ENCODE measurements at places on chromosomes 6 and 20.
A peak's percentile ranks its signal among the peaks of the same experiment; 100 is the strongest.

DNA sequence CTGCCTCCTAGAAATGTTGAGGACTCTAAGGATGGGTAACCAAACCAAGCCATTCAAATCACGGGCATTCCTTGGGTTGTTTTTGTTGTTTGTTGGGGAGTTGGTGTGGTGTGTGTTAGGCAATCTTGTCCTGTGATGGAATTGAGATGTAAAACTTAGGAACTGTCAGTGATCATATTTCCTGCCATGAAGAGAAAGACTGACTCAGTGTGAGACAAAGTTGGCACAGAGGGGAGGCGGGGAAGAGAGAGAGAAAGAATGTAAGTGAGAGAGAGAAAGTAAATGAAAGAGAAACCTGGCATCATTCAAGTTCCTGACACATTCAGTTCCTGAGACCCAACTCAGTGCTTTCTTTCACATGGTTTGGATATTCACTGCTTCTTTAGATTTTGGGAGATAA, 21.6 kb upstream of the FBXO30 start:
- DNase-seq, result peak; percentile 69

GRCh38 chr6:131946404-131946991, 4.7 kb downstream of the CCN2 start:
- DNase-seq, result peak; percentile 80

- DNase-seq, result no peak
Measured at GRCh38 chr6:139632840-139633239, 258.4 kb upstream of the CITED2 start.

DNA sequence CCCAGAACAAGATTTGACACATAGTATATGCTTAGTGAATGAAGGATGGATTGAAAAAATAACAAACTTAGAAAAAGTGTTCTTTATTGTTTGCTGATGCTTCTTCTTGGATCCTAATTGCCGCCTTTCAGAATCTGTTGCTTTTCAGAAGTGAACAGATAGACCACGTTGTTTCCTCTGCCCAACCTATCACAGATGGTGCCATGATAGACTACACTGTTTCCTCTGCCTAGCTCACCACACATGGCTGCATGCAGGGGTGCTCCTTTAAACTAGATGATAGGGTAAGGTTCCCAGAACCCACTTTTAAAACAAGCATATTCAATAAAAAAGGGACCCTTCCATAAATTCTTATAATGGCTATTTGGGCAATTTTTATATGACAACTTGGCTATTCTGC, 4.6 kb upstream of the RGS17 start:
- no peak for DNase-seq

DNA sequence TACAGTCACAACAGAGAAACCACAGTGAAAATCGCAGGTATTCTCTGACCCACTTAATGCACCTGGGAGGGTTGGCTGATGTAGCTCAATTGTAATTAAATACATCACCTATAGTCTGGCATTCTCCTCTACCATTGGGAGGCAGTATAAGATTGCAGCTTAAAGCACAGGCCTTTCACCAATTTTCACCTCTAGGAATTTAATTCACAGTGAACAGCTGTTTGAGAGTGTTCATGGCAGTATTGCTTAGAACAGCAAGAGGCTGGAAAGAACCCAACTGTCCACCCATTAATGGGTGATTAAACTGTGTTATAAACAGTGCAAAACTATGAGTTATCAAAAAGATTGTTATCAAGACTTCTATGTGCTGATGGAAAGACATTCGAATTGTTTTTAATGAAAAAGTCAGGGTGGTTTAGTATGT, 2.0 kb downstream of the EDEM2 start:
- DNase-seq, result peak; percentile 61

- no peak for DNase-seq
Measured at GRCh38 chr20:63208346-63208909, 7.5 kb downstream of the YTHDF1 start.

DNA sequence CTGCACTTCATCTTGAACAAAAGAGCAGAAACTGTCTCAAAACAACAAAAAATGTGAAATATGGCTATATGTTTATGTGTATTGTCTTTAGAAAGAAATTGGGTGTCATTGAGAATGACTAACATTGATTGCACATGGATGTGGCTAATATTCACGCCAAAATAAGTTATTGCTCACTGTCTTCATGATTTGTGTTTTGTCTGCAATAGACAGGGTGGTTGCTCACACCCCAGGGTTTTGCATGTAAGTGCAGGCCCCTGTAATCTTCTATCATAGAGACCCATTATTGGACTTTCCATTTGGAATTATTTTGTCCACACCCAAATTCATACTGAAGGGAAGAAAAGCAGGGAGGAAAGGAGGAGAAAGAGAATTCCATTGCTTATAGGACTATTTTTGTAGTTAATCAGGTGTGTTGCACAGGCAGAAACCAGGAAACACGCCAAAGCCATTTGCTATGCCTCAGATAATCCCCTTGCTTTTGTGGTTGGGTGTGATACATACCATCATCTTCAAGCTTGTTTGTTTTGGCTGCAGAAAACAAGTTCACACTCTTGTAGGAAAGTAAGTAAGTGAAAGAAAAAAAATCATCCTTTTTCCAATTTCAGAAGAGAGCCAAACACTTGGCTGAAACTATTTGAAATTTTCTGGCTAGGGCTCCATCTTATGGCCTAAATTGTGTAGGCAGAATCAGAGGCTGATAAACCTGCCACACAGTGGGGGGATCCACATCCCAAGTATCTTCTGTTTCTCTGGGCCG, 214.1 kb downstream of the COL12A1 start:
- DNase-seq, result peak; percentile 78

DNA sequence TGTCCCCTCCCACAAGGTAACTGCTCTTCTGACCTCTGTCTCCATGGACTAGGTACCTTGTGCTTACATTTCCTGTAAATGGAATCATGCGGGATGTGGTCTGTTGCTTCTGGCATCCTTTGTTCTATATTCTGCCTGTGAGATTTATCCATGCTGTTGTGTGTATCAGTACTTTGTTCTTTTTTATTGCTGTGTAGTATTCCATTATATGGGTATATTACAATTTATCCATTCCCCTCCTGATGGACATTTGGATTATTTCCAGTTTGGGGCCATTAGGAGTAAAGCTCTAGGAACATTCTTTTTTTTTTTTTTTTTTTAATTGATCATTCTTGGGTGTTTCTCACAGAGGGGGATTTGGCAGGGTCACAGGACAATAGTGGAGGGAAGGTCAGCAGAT, 3.4 kb downstream of the C2 start:
- no peak for DNase-seq

GRCh38 chr6:1313767-1314503, 2.0 kb downstream of the FOXQ1 start:
- no peak for DNase-seq

DNA sequence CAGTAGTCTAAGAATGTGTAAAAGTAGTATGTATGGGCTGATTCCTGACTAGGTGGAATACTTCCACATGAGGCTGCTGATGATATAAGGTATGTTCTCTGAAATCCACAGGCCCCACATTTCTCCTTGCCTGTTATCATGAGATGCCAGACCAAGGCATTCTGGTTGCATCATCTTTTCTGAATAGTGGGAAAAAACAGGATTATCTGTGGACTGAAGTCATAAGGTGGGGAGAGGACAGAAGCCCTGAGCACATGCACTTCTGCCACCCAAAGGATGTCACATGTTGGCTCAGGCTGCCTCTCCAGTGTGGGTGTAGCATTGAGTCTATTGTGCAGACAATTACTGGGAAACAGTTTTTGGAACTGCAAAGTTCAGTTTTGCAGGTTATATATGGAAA, 184.5 kb upstream of the RAB32 start:
- DNase-seq, result peak; percentile 25

- peak; percentile 43 for DNase-seq
Measured at GRCh38 chr6:53956068-53956711, 155.1 kb upstream of the MLIP start.

GRCh38 chr6:84218091-84218490, 9.4 kb downstream of the CEP162 start:
- no peak for DNase-seq

- DNase-seq, result no peak
Measured at GRCh38 chr6:46730921-46731461, 4.2 kb downstream of the PLA2G7 start.

- DNase-seq, result no peak
Measured at GRCh38 chr20:32289661-32290431, 12.4 kb downstream of the KIF3B start.

- DNase-seq, result peak; percentile 60
Measured at GRCh38 chr6:80642452-80642851, 536.0 kb downstream of the BCKDHB start.

DNA sequence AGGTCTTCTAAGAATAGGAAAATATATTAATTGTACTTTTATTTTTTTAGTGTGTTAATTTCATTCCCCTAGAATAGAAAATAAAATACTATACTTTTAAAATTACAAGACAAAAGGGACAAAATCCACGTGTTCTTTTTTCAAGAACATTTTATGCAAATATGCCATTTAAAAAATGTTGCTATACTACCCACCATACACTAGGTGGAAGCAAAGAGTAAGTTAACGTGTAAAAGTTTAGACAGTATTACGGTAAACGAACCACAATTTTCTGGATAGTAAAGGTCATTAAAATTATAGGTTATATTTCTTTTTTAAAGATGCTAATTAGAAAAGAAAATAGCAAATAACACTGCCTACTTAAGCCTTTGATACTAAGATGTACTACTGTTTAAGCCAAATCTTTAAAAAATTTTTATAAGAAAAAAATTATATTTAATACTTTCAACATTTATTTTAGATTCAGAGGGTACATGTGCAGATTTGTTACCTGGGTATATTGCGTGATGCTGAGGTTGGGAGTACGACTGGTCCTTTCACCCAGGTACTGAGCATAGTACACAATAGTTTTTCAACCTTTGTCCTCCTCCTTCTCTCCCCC, 287.6 kb downstream of the PHF3 start:
- peak; percentile 41 for DNase-seq

- peak; percentile 33 for DNase-seq
Measured at GRCh38 chr20:32034581-32035425, 17.2 kb upstream of the HCK start.

- DNase-seq, result no peak
Measured at GRCh38 chr6:63997221-63997620, 361.6 kb downstream of the PHF3 start.

- DNase-seq, result no peak
Measured at GRCh38 chr20:890666-891057, 25.5 kb downstream of the ANGPT4 start.

DNA sequence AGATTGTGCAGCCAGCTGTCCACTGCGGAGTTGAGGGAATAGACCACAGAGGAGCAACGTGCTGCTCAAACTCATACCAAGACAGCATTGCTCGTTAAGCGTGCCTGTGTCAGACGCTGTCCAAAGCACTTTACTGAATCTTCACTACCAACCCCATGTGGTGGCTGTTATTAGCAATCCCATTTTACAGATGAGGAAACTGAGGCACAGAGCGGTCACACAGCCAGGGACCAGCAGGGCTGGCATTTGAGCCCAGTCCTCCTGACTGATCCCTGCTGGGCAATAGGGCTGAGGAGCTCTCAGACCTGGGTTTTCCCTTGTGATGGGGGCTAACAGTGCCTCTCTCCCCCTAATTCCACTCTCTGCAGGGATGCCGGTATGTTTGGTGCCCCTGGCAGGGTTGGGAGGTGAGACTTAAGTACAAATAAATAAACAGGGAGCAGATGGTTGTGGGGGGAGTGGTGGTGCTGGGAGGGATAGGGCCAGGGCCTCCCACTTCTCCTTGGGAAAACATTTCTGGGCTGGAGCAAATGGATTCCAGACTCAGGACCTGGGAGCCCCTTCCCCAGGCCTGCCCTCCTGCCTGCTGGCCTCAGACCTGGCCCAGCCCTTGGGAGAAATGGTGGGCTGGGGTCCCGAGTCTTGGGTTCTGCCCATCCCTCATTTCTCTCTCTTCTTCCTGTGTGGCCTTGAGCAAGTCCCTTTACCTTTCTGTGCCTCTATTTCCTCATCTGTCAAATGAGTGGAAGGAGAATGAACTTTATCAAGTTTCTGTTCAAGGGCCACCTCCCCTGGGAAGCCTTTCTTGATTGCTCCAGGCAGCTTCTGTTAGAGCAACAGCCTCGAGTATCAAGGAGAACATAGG, 17.7 kb downstream of the SRXN1 start:
- DNase-seq, result no peak

DNA sequence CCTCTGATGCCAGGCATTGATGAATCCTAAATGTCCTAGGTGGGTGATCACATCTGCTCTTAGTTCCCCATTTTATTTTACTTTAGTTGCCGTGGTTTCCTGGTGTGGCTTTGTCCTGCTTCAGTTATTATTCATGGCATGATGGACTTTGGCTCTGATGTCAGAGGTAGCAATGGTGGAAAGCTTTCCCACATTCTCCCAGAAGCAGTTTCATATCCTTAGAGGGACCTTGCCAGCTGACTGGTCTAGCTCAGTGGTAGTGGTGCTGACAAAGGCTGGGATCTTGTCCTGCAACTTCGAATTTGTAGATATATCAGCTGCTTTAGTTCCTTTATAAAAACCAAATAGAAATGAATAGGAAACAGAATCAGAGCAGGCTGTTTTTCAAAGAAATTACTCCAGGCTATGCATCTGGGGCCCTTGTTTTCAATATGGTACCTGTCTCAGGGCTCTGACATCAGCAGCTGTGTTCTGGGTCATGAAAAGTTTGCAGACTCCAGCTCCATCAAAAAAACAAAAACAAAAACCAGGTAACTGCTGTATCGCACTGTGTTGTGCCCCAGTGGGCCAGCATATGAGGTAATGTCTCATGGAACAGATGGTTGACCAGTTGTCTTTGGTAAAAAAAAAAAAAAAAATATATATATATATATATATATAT, 133.7 kb downstream of the PLCB4 start:
- DNase-seq, result peak; percentile 51

GRCh38 chr6:72972579-72972978, 252.7 kb downstream of the KHDC1L start:
- no peak for DNase-seq

- DNase-seq, result no peak
Measured at GRCh38 chr6:37192666-37193065, 22.7 kb downstream of the PIM1 start.

DNA sequence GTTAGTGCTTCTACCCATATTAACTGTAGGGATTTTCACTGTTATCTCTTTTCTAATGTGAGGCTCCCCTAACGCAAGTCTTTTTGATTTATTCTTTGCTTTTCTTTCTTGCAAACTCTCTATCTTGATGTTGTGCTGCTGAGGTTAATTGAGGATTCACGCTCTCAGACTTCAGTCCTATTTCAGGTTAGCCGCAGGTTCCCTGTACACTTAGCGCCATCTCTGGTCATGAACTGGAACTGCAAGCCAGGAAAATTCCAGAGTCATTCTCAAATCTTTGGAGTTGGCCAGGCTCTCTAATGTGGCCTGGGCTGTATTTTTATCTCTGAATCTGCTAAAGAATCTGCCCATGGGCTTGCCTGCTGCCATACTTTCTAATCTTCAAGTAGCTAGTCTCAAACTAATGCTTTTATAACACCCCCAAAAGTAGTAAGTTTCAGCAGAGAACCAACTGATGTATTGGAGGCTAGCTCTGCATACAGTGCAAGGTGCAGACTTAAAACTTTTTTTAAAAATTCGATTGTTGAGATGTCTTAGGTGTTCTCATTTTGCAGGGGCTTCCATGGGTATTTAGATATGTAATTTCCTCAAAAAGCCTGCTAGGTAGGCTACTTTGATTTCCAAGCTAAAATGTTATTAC, 91.1 kb upstream of the OPRM1 start:
- peak; percentile 4 for DNase-seq
